ENCODE measurements at places on chromosomes 5 and 9.

DNA sequence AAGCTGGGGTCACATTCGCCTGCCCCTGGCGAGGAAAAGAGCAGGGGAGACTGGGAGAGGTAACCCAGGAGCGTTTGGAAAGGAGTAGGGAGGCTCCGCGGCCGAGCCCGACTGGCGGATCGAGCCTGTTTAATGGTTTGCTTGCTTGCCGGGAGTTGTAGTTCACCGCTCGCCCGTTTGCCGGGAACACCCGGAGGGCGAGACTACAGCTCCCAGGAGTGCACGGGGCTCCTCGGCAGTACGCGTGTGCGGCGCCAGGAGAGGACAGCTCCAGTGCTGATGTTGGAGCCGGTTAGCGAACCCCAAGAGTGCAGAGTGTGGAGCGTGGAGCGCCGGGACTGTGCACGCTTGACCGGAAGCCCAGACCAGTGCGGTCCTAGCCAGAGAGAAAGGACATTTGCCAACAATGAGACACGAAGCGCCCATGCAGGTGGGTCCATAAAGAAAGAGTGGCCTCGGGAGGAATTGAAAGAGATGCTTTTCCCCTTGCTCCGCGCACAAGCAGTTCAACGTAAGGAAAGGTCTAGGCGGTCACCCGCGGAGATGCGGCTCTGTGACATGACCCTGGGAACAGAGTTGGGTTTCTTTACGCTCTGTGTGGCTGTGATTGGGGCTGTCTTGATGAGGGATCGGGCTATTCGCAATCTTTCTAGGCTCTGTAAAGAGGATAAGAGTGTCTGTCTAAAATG, at the start of gene RAB3C:
Gene RAB3C (plus strand): TSS at position 273 of the 689 bp plus-strand sequence. CDS start 134 bp downstream, at position 407.
- peak; percentile 85 for DNase-seq

DNA sequence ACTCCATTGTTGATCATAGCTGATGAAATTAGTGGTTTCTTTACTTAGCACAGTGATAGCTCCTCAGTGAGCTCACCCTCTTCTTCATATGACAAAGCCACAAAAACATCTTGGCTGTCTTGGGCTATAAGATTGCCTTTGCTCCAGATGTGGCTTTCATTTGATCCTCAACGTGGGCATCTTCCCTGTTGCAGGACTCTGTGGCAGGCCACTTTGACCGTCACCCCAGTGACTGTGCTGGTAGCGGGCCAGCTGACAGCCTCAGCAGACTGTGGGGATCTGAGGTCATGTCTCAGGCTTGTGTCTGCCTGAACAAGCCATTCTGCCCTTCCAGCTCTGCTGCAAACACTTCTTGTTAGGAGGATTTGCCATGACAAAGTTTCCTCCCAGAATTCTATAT, 422.2 kb downstream of the NR2F1-AS1 start:
- no peak for DNase-seq

GRCh38 chr5:127515693-127516440, 1.6 kb upstream of the PRRC1 start:
- no peak for DNase-seq

GRCh38 chr5:170791325-170791954, 7.9 kb downstream of the GABRP start:
- peak; percentile 18 for DNase-seq

GRCh38 chr9:35619800-35620158, 1.6 kb upstream of the CD72 start:
- no peak for DNase-seq
